ENCODE measurements at places on chromosomes 3 and 15. TPM values are rescaled to one million over a fixed set of nuclear protein-coding genes. Genes with fewer than 3 reads are reported as not detected.

GRCh38 chr15:66787489-66787871 lies 85.4 kb downstream of the SMAD6 start:
- DNase-seq = peak; percentile 1

Gene EXD1
- not detected for total RNA-seq

GRCh38 chr15:57343048-57343447 lies 33.3 kb upstream of the CGNL1 start:
- no peak for DNase-seq

Gene EFCAB12
- total RNA-seq = 1.0 TPM

DNA sequence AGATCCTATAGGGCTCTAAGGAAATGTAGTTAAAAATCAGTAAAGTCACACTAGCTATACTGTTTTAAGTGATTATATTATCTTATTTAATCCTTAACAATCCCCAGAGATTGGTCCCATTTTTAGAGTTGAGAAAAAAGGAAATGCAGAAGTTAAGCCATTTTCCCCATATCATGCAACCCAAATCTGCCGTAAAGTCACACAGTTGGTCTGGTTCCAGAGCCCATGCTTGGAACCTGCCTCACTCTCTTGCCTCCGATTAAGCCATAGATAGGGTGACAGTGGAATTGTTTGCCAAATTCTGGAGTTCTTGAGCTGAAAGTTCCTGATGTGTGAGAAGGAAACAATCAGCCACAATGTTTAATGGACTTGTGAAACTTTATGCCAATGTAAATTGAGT lies 2.3 kb upstream of the P2RY13 start:
- no peak for DNase-seq

GRCh38 chr3:128706086-128706615 lies 19.8 kb upstream of the RAB7A start:
- no peak for DNase-seq

DNA sequence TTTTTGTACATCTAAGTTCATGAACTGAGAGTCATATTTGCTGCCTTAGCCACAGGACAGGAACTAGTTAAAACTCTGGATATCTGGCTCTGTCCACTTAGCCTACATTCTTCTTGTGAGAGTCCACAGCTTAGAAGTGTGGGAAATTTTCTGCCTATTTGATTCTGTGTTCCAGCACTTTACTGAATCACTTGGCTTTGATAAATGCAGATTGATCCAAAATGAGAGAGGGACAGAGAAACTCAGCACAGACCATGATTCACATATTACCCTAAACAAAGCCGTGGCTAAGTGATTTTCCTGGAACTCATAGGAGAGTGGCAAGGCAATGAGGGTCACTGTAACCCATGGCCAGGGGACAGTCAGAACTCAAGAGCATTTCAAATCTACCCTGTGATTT lies 87.5 kb upstream of the CADPS start:
- no peak for DNase-seq

Gene DOCK3
- total RNA-seq = 0.64 TPM

DNA sequence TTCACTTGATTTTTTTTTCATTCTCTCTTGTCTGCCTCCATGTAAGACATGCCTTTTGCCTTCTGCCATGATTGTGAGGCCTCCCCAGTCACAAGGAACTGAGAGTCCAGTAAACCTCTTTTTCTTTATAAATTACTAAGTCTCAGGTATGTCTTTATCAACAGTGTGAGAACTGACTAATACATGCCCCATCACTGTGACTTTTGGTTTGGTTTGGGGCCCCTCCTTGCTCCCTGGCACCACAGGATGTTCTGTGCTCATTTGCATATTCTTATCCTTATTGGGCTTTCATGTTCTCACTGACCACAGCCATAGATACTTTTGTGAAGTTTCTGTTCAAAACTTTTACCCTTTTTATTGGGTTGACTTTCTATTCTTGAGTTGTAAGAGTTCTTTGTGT lies 3.8 kb upstream of the PRR20G start:
- DNase-seq = no peak

DNA sequence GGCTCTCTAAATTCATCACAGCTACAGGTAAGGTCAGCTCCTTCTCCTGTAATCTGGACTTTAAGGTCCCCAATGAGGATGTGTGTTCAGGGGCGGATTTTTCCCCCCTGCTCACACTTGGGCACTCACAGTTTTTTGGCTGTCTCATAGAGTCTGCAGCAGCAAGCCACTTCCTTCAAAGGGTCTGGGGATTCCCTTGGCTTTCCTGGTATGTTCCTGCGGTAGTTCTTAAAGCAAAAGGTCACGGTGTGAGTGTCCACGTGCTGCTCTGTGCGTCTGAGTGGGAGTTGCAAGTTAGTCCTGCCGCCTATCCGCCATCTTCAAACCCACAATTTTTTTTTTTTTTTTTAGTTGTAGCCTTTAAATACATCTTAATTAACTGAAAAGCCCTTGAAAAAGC lies 15.4 kb upstream of the CFAP20DC start:
- DNase-seq = no peak

Gene PTH1R
- total RNA-seq = 38.2 TPM

DNA sequence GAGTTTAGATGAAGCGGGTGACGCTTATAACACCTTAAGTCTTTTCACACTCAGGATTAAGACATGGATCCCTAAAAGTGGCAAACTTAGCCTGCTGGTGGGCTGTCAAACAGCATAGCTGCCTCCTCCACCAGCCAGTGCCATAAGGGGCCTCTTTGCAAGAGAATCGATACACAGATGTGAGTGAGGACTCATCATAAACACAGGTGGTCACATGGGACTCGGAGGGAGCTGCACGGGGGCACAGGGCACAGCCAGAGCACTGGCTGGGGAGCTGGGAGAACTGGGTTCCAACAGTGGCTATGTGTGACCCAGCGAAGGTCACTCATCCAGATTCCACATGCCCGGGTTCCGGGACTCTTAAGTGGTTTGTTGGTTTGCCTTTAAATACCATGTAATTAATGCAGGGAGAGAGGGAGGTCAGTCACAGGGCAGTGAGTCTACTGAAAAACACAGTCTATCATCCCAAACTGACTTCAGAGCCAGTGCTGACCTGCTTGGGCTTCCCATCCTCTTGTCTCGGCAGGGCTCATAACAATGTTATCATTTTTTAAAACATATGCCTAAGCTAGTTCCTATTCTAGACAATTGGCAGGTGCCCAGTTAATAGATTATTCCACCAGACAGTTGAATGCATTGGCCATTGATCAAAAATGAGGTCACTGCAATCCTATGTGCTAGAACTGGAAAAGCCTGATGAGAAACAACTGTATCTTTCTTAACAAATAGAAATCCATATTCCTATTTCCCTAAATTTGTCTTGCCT lies 51.8 kb downstream of the SLC12A8 start:
- DNase-seq = no peak

DNA sequence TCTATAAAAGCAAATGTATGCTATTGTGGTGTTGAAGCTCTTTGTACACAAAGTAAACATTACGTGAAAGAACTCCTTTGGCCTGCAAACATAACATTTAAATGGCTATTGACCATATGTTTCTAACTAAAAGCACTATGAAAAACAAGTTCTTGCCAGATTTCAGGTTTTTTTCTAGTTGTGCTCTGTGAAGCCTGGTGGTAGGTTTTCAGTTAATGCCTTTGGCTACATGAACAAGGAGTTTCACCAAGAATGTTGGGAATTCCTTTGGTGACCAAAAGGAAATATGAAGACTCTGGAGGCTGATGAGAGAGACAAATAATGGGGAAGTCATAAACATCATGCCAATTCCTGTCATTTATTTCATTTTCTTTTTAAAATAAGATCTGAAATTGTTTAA lies 66.0 kb downstream of the RBMS3 start:
- DNase-seq = no peak

DNA sequence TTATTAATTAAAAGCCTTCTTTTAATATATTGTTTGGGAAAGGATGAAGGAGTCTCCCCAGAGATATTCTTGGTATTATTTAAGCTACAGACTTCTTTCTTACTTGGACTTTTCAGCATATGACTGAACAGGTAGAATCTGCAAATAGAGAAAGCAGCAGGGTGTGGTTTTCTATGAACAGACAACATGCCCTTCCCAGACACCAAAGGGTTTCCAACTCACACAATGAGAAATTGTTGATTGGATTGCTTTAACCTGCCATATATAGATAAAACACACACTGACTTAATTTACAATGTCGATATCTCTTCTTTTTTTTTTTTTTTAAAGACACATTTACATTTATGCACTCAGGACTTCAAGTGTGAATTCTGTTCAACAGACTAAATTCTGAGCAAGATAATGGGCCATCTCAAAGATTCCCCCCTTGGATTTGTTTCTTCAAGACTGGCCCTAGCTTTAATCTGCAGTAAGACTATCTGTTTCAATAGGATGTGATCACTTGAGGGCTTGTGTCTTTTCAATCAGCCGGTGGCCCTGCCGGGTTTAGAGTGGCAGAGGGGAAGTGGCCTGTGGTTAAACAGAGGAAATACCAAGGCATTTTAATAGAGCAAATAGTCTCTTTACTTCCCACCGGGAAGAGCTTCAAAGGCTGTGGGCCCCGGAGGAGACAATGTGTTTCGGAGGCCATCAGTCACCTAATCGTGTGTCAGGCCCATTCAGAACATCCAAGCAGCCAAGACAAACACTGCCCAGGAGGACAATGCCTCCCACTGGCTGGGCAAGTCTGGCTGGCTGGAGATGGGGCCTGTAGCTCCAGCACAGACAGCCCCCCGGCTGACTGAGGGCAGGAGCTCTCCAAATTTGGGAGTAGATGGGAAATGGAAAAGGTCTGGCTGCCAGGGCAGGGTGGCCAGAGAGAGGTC lies 6.1 kb downstream of the IL17RD start:
- DNase-seq = no peak

GRCh38 chr3:131847966-131848510 lies 186.8 kb downstream of the CPNE4 start:
- DNase-seq = no peak

Gene A4GNT
- total RNA-seq = not detected

DNA sequence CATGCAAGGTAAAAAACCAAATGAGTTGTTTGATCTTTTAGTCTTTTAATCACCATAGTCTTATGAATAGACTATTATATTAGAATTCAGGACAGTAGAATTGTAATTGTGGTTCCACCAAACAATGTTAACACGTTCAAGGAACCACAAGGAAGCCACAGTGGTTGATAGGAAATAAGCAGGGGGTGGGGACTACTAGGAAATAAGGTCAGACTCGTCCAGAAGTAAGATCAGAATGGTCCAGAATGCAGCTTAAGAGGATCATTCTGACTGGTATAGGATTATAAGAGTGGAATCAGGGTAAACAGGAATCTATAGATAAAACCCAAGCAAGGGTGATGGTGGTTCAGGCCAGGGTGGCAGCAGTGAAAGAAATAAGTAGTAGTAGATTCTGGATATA lies 7.5 kb downstream of the MYNN start:
- no peak for DNase-seq

DNA sequence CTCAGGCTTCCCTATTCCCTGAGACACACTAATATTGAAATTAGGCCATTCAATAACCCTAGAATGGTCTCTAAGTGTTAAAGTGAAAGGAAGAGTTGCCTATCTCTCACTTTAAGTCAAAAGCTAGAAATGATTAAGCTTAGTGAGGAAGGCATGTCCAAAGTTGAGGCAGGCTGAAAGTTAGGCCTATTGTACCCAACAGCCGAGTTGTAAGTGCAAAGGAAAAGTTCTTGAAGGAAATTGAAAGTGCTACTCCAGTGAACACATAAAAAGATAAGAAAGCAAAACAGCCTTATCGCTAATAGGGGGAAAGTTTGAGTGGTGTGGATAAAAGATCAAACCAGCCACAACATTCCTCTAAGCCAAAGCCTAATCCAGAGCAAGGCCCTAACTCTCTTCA lies 117.9 kb upstream of the SPATA12 start:
- DNase-seq = no peak

DNA sequence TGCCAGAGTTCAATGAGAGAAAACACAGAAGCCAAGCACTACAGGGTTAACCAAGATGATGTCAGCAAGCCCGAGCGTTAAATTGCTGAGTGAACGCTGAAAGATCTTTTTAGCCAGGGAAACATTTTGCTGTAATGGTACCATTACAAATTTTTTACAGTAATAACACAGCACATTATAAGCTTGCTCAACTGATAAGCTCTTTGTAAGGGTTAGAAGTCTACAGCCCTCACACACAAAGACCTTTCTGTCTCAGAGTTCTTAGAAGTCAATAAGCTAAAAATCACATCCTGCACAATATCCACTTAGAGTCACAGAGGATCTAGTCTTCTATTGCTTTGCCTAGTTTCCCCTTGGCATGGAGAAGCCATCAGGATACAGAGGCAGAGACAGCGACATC lies 29.9 kb downstream of the CHSY1 start:
- no peak for DNase-seq

DNA sequence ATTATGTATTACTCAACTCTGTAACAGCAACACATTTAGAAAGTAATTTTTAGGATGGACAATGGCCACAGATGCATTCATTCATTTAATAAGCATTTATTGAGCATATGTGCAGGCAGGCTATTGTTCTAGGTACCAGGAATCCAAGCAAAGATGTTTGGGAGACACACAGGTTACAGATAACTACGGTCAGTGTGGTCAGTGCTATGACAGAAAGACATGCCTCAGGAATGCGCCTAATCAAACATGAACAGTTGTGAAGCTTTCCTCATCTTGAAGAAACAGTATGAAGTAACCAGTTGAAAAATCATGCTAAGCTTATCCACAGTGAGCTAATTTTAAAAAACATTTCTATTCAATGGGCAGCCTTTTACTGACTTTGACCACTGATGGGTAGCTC lies 155.4 kb upstream of the CCDC54 start:
- no peak for DNase-seq

DNA sequence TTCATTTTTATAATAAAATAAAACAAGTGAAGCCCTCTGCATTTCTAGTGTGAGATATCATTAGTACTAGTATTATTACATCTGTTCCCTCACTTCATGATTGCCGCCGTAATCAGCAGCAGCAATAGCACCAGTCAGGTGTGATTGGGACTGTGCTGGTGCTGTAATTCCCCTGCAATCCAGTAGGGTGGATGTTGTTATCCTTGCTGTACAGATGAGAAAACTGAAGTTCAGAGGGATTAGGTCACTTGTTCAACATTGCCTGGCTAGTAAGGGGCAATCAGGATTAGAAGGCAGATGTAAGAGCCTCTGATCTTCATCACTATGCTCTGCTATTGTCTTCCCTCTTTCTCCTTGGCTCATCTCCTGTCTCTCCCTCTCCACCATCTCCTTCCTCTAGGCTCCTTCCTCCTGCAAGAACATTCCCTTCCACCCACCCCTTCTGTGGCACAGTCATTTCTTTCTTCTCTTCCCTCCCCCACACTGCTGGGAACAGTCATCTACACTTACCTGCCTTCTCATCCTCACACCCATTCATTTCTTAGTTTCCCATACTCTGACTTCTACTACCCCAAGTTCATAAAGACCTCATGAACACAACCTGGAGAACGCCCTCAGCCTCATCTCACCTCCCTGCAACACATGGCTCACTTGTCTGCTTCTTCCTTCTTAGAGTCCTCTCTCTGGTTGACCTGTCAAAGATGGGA lies 29.7 kb downstream of the CRYGS start:
- no peak for DNase-seq

DNA sequence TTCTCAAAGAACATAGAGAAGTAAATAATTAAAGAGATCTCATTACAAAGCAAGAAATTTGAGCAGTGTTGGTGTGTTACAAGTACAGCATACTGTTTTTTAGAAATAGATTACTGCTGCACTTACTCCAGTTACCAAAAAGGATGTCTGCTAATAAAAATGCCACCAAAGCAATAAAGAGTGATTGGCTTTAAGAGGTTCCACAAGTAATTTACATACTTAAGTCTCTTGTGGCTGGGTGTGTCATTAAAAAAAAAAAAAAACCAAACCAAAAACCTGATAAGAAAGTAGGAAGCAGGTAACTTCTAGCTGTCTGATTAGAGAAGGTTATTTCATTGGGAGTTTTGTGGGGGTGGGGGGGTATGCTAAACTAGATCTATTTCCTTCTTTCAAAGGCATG lies 15.2 kb downstream of the RAB11A start:
- DNase-seq = no peak

GRCh38 chr15:75736256-75736655 lies 23.6 kb upstream of the CSPG4 start:
- DNase-seq = no peak
